Dermis microvascular lymphatic vessel endothelial cell (primary cell): ENCODE measurements at places on chromosomes 5 and 9. TPM values are rescaled to one million over a fixed set of nuclear protein-coding genes. Genes with fewer than 3 reads are reported as not detected.
A peak's percentile ranks its signal among the peaks of the same experiment; 100 is the strongest.

Gene NR6A1
- 0.77 and 1.4 TPM in 2 replicates for total RNA-seq

Gene CCL27
- total RNA-seq = not detected in 2 replicates

Gene PCDHA12
- under 0.01 TPM in 1 of 2 replicates, not detected in the other for total RNA-seq

Gene PCDHA9
- under 0.01 TPM in 2 replicates for total RNA-seq

- no peak for DNase-seq
Observed at GRCh38 chr9:135591506-135592330, 30.2 kb downstream of the PAEP start.

GRCh38 chr9:77949751-77950436, 81.7 kb downstream of the GNAQ start:
- no peak for DNase-seq

DNA sequence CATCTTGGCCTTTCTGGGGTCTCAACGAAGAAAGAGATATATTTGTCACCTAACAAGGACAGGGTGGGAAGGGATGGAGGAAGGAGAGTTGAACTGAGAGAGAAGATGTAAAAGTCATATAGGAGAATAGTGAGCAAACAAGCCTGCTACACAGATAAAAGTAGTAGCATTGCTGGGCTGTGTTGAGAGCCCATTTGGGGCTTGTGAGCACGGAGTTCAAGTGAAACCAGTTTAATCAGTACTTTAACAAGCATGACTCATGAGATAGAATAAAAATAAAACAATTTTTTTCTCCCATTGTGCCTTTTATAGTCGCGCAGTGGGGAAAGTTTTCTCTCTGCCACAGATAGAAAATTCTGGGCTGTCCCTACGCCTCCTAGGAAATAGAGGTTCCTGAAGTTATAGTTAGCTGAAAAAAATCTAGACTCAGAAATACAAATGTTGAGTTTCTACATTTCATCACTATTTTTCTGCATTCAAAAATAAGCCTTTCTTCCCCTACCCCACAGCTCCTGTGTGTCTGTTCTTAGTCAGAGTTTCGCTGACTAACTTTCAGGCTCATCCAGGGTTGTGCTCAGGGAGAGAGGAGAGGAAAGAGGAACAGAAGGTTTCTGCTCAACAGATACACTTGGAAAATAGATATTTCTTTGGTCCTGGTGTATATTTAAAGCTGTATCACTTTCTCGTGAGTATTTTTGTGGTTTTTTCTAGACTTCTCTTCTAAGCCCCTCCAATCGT, 395.8 kb upstream of the ADAMTSL1 start:
- DNase-seq = no peak

DNA sequence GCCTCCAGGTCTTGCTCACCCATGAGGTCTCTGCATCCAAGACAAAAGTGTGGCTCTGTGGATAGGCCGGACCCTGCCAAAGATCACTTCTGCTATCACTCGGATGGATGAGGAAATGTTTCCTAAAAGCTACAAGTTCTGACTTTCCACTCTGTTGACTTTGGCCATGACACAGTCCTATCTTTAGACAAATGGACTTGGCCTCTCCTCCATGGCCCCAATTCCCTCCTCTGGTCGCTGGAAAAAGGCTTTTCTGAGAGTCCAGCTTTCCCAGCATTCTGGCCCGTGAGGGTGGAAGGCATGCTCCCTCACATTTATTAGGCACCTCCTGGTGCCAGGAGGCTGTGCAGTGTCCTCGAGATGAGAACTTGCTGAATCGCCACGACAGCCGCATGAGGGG, 83.1 kb downstream of the COL27A1 start:
- peak; percentile 16 for DNase-seq
